ENCODE measurements at places on chromosomes 16 and 17.

DNA sequence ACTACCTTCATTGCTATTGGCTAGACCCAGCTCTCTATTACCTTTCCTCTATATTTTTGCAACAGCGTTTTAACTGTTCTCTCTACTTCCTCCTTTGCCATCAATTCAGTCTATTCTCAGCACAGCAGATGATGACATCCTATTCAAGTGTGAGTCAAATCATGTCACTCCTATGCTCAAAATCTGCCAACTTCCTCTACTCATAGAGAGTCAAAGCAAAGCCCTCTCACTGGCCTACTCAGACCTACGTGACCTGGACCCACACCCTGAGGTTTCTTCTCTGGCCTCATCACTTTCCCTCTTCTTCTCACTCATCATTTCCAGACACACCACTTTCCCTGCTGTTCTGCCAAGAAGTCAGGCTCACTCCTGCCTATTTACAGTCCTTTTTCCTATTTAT lies 289.0 kb upstream of the AXIN2 start:
- no peak for DNase-seq

- DNase-seq: peak; percentile 68
These were observed 143.9 kb downstream of the CCDC182 start for GRCh38 chr17:57601143-57601735.

- DNase-seq: no peak
These were observed 56.9 kb upstream of the FASN start for GRCh38 chr17:82154881-82155331.

- DNase-seq: no peak
These were observed 162.1 kb upstream of the AXIN2 start for GRCh38 chr17:65723431-65724151.

DNA sequence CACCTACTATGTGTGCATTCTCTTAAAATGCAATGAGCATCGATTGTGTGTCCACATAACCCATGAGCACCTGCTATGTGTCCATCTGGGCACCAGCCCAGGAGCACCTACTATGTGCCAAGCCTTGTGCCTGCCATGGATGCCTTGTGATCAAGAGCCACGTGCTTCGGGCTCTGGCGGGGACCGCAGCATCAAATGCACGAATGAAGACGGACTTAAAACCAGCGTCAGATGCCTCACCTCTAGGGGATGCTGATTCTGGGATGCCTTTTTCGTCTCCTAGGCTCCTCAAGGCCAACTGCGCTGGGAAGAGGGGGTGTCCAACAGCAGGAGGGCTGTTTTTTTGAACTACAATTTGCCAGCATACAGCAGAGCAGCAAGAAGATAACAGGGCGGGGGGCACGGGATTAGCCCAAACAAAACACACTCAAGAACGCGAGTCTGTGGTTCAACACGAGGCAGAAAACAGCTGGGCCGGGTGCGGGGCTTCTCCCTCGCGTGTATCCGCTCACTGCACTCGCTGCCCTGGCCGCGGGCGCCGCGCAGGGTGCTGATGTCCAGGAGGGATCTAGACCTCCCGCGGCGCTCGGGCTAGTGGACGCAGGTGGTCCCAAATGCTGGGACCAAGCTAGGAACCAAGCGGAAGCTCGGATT lies 1.2 kb upstream of the GLIS2 start:
- DNase-seq: peak; percentile 91

- no peak for DNase-seq
These were observed 5.0 kb downstream of the FADS6 start for GRCh38 chr17:74888469-74888868.

DNA sequence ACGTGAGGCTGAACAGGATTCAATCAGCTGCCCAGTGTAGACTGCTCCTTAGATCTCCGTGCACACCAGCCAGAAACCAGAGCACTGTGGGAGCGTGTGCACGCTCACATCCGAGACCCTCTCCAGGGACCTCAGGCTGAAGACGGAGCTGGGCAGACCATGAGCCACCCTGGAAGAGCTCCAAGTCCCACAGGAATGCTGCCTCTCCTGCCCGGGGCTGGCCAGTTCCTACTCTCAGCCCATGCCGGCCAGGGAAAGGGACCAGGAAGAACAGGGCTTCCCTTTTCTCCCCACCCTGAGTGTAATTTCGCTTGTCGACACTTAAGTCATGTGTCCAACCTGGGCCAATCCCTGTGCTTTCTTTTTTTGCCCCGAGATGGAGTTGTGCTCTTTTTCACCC lies 6.9 kb downstream of the ALYREF start:
- DNase-seq: no peak

DNA sequence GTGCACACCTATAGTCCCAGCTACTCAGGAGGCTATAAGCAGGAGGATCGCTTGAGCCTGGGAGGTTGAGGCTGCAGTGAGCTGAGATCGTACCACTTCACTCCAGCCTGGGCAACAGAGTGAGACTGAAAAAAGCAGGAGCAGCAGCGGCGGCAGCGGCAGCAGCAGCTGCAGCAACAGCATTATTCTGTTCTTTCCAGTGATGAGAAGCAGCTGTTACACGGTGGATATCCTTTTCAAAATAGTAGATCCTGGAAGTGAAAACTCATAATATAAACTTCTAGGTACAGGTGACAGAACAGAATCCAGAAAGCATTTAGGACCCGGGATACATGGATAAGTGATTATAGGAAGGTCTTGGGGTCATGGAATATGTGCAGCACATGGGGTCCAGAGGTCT lies 17.8 kb upstream of the HNF1B start:
- no peak for DNase-seq

- no peak for DNase-seq
These were observed 37.7 kb upstream of the PHLPP2 start for GRCh38 chr16:71762186-71762585.

DNA sequence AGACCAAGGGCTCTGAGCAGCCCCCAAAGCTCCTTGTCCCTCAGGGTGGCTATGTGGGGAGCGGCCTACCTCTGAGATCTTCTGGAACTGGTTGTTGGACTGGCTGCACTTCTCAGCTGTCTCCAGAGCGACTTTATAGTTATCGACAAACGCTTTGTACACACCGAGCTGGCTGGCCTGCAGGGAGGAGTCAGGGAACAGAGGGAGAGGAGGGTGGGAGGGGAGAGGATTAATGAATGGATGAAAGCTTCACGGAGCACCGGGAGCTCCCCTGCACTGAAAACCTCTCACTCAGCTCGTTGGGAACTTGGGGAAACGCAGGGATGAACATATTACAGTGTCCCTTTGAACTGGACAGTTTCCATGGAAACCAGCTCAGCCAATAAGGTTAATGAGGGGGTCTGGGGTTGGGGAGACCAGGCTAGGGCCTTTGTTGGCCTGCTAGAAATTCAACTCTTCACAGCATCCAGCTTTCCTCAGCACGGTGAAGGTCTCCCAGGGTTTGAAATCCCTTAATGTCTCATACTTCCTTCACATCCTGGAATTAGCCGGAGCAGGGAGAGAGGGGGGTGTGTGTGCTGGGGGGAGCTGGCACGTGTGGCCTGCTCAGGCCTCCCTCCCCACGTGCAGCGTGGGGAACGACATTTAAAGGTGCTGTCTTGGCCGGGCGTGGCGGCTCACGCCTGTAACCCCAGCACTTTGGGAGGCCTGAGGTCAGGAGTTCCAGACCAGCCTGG lies 86.7 kb downstream of the TIMM22 start:
- no peak for DNase-seq

- DNase-seq: no peak
These were observed 5.4 kb downstream of the DYNLL2 start for GRCh38 chr17:58088624-58089023.

GRCh38 chr16:11053916-11054460 lies 109.6 kb downstream of the CLEC16A start:
- peak; percentile 53 for DNase-seq

- no peak for DNase-seq
These were observed 282.4 kb downstream of the ABCC12 start for GRCh38 chr16:47873434-47873833.

- no peak for DNase-seq
These were observed 12.0 kb upstream of the DOC2B start for GRCh38 chr17:193426-193810.

- no peak for DNase-seq
These were observed 11.4 kb downstream of the ZNF629 start for GRCh38 chr16:30775392-30776188.

GRCh38 chr16:29154676-29155121 lies 169.8 kb downstream of the LAT start:
- DNase-seq: no peak

DNA sequence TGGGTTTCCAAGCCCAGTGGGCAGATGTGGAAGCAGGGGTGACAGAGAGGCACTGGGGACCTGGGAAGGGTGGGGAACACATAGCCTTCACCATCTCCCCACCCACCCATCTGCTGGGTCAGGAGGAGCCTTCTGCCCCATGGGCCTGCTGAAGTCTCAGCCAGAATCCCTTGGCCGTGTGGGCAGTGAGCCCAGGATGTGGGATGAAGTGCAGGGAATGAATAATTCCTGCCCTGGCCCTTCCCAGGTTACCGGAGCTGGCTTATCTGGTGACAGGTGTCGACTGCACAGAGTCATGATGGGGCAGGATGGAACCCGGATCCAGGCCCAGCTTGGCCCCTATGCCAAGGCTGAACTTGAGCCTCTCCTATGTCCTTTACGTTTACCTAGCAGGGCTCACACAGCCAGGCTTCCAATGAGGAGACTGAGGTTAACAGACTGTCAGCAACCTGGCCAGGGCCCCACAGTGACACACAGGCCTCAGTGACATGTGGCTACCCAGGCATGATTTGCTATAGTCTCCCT lies 17.5 kb downstream of the ATP2A3 start:
- DNase-seq: no peak

DNA sequence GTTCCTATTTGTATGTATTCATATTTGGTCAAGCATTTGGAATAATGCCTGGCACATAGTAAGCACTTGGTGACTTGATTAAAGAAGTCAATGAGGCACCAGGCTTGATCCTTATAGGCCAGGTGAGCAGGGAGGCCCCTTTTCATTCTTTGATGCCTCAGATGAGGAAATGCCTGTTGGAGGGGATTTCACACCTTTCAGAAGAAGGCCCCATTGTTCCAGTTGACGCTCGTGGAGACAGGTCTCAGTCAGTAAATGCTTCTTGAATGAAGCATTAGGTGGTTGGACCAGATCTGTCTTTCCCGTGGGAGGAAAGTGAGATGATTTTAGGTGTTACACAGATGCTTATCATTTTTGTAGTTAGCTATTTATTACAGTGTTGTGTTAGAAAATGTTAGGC lies 13.0 kb downstream of the LCMT1 start:
- no peak for DNase-seq

DNA sequence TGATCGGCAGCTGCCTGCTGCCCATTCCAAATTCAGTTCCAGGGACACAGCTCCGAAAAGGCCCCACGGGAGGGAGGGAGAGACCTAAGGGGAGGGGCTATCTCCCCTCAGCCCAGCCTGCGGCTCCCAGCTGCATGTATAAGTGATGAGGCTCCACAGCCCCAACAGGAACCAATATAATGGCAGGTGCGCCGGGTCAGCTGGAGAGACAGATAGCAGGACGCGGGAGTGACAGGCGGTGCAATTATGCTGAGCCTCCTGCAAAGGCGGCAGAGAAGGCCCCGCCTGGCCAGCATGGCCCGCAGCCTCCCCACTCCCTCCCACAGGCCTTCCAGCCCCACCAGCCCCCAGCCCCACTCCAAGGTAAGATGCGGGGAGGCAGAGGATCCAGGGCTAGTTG lies 8.1 kb upstream of the C1QL1 start:
- no peak for DNase-seq

- no peak for DNase-seq
These were observed 4.0 kb downstream of the BECN1 start for GRCh38 chr17:42819939-42820535.

DNA sequence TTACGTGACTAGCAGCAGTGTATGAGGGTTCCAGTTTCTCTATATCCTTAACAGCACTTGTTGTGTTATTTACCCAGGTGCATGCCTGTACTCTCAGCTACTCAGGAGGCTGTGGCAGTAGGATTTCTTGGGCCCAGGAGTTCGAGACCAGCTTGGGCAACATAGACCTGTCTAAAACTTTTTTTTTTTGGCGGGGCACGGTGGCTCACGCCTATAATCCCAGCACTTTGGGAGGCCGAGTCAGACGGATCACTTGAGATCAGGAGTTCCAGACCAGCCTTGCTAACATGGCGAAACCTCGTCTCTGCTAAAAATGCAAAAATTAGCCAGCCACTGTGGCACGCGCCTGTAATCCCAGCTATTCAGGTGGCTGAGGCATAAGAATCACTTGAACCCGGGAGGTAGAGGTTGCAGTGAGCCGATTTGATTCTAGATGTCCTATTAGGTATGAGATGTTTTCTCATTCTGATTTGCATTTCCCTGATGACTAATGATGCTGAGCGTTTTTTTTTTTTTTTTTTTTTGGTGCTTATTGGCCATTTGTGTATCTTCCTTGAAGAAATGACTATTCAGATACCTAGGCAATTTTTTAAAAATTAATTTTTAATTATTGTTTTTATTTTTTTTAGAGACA lies 13.4 kb downstream of the CASC3 start:
- DNase-seq: no peak

- no peak for DNase-seq
These were observed 873 bp downstream of the USP10 start for GRCh38 chr16:84700446-84701300.

DNA sequence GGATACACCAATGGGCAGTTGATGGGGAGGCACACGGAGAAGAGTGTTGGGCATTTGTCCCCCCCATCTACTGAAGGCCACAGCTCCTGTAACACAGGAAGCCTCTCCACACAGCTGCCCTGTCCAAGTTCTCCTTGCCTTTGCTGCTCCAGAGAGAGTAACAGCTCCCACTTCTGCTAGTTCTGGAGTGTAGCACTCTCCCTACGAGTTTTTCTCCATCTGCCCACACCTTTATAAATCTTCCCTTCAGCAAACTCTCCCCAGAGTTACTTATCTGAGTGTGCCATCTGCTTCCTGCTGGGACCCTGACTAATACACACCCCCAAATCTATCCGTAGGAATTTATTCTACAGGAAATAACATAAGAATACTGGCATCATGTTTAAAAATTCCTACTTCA lies 42.6 kb upstream of the ERN1 start:
- DNase-seq: no peak

DNA sequence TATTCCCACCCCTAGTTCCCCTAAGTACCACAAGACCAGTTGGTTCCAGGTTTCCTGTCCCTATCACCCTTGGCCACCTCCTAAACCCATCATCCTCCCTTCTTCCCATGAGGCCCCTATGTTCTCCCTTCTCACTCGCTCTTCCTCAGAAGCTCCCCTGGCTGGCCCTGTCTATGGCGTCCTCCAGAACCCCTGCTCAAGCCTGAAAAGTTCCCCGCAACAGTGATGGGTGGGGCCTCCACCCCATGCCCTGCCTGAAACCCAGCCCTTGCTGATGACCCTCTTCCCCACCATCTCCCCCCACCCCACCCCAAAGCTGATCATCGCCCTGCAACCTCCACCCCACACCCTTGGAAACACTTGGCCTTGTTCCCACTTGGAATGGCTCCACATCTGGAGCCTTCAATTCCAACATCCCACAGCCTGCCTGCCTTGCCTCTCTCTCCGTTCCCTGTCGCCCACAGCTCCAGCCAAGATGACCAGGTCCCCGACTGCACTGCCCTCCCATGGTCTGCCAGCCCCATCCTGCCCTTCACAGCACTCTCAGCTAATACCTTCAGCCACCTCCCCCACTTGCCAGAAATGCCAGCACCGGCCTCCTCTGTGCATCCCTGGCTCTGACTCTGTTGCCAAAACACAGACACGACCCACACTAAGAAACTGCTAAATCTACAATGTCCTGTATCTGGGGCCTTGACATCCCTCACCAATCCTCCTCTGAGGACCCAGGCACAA lies 10.5 kb downstream of the OSBPL7 start:
- DNase-seq: peak; percentile 62
